ENCODE measurements at places on chromosomes 2 and 18. TPM values are rescaled to one million over a fixed set of nuclear protein-coding genes. Genes with fewer than 3 reads are reported as not detected.

The CENPO gene
- total RNA-seq = 15.1 TPM

The NT5DC4 gene
- not detected for total RNA-seq

The SDC1 gene
- 5.3 TPM for total RNA-seq

The NBEAL1 gene
- 38.7 TPM for total RNA-seq
